ENCODE measurements at places on chromosomes 4 and X.

GRCh38 chr4:16464651-16465050 lies 238.4 kb upstream of the TAPT1 start:
- no peak for DNase-seq

DNA sequence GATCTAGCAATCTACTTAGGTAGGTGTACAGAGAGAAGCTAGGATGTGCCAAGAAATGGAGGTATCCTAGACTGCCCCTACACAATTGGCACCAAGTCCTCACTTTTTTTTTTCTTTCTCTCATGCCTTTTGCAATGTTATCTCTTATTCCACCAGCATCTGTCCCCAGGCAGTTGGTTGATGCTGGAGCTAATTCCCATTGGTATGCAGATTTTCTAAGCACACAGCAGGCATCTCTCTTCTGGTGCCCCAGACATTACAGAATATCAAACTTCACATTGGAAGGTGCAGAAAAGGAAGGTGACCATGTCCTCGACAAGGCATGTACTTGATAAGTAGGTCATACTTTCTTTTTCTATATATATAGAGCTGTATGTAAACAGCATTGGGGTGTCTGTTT lies 21.6 kb downstream of the LUZP4 start:
- DNase-seq: no peak

GRCh38 chr4:164428561-164428960 lies 325.4 kb upstream of the SMIM31 start:
- no peak for DNase-seq

DNA sequence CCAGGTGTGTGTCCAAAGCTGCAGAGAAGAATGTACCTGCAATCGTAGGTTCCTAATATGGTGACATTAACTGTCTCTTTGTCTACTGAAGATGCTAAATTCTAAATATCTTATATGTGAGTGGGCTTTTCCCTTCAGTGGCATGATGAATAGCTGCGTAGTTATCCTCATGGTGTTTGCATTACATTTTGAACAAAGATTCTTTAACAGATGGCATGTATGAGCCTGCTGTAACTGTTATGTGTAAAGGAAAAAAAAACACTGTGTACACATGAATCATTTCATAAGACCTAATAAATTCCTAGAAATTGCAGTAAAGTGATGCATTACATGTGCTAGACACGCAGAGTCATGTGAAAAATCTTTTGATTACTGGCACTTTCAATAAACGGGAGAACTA lies 288.0 kb downstream of the SH2D1A start:
- peak; percentile 11 for DNase-seq

DNA sequence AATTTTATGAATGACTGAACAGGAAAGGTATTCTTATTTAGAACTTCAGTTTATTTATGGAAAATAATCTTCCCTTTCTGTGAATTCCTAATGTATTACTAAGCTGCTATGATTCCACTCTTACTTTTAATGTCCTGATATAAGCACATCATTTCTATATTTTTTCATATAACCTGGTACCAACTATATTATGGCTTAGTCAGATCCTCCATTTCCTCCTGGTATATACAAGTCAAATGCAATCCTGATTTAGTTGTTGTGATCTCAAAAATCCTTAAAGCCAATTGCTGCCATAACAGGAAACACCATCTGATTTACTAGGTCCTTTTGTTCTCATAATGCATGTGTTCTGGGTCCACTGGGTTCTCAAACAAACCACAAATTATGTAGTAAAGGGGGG lies 26.8 kb downstream of the TRMT2B start:
- no peak for DNase-seq

- peak; percentile 17 for DNase-seq
Observed at GRCh38 chr4:150368667-150369066, 213.3 kb upstream of the MAB21L2 start.

GRCh38 chr4:138954428-138954827 lies 61.2 kb upstream of the NOCT start:
- no peak for DNase-seq

DNA sequence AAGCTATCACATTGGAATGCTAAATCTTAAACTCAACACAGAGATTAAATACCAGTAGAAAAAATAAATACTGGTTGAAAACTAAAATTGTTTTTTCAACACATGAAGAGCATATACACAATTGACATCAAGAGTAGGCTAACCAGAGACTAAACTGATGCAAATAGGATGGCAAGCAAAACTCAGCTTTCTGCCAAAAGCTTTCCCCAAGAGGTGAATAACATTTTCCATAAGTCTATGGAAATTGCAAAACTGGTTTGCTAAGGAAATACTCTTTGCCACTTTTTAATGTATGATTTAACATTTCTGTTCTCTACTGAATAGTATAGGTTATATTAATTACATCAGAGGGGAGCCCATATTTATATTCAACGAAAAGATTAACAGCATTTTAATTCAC lies 23.8 kb downstream of the IQCM start:
- no peak for DNase-seq

DNA sequence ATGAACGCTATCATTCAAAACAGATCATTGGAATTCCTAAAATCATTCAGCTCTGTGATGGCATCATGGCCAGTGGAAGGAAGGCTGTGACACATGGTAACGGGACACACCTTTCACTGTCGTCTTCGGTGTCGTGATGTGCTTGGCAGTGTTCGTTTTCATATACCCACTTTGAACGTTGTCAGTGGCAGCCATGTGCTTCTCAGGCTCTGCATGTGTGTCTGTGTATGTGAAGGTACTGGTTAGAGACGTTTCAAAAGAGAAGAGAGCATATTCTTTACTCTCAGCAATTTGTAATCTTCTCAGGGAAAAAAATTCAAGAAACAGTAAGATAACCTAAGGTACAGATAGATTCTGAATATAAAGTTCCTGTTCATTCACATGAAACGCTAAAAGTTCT lies 70.6 kb upstream of the MSANTD1 start:
- DNase-seq: no peak

DNA sequence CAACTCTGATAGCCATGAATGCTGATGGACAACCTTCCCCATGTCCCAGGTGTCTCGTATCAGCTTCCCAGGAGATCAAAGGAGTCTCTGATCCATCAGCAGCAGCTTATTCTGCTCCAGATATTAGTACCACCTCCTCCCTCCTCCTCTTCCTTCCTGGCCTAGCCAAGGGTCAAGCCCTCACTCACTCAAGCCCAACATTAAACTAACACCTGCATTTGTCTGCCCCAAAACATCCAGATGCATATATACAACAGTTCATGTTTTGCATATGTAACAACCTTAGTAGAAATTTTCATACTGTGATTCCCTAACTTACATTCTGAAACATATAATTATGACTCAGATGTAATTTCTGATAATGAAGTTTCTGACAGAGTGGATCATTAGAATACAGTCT lies 29.9 kb downstream of the BCLAF3 start:
- no peak for DNase-seq

DNA sequence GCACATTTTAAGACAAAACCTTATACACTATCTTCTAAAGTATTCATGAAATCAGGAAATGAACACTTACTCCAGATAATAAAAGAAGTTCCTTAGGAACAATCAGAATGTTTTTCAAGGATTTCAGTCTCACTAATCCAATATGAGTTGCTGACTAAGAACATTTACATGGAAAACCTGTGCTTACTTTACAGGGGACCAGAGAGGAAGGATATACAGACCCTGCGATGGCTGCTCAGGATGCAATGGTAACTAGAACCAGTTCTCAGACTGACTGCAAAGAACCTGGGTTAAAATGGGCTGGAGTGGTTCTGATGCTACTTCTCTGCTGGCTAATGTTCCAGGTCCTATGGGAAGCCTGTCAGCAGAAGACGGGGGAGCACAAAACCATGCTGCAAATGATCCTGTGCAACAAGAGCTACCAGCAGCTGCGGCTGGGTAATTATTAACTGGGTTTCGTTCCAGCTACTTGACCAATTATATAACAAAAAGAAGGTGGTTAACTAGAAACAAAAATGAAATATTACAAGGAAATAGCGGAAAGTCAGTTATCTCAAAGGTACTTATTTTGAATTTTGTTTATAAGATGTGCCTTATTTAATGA lies 85.3 kb downstream of the ANXA10 start:
- no peak for DNase-seq

- DNase-seq: no peak
Observed at GRCh38 chr4:16269240-16269639, 43.0 kb upstream of the TAPT1 start.

- no peak for DNase-seq
Observed at GRCh38 chr4:5444918-5445517, 263.3 kb downstream of the EVC2 start.

DNA sequence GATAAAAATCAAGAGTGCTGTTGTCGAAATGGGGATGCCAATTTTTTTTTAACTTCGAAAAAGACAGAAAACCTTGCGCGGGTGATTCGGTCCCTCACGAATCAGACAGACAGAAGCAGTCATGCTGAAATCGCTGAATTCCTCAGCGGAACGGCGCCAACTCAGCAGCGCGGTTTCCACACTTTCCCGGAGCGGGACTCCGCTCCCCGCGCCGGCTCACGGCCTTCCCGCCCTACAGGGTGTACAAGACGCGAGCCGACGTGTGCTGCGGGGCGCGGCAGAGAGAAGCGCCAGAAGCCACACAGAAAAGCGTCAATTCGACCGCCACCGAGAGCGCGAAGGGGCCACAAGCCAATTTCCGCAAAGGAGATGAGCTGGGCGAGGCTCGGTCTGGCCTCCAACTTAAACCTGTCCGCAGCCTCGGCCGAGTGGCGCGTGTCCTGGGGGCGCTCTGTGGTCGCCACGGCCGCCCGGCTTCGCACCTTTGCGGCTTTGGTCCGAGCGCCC lies 1.3 kb downstream of the NEXMIF start:
- peak; percentile 24 for DNase-seq

- peak; percentile 6 for DNase-seq
Observed at GRCh38 chr4:39732728-39733127, 34.8 kb downstream of the UBE2K start.

- DNase-seq: no peak
Observed at GRCh38 chr4:8207314-8207713, 8.2 kb downstream of the SH3TC1 start.

DNA sequence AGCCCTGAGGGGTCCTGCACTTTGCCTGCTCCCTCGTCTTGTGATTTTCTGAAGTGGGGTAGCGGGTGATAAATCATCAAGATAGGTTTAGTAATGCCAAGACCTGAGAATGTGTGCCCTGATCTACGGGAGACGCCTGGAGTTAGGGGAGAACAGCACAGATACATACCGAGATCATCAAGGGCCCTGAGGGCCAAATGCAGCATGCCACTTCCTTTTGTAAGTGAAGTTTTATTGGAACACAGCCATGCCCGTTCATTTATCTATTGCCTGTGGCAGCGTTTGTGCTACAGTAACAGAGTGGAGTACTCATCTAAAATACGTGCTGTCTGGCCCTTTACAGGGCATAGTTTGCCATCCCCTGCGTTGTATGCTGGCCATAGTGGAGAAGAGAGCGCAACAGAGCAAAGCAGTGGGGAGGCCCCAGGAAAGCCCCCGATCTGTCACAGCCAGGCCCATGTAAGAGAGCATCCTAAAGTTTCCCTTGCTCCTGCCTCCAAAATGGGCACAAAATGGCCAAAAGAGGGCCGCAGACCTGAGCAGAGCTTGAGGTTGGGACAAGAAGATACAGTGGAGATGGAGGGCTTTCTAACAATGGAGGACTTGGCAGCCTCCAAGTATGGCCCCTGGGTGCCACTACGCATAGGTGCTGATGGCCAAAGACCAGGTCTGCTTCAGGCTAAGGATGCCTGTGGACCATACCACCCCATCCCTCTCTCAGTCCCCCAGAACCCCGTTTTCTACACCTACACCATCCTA lies 167.0 kb downstream of the SMIM20 start:
- no peak for DNase-seq

GRCh38 chr4:2126309-2127043 lies 67.3 kb downstream of the NAT8L start:
- no peak for DNase-seq

- DNase-seq: no peak
Observed at GRCh38 chr4:114927881-114928280, 185.5 kb downstream of the NDST4 start.

GRCh38 chr4:76518241-76518640 lies 83.2 kb downstream of the SHROOM3 start:
- no peak for DNase-seq

- peak; percentile 27 for DNase-seq
Observed at GRCh38 chrX:43557792-43558191, 98.3 kb upstream of the MAOA start.

DNA sequence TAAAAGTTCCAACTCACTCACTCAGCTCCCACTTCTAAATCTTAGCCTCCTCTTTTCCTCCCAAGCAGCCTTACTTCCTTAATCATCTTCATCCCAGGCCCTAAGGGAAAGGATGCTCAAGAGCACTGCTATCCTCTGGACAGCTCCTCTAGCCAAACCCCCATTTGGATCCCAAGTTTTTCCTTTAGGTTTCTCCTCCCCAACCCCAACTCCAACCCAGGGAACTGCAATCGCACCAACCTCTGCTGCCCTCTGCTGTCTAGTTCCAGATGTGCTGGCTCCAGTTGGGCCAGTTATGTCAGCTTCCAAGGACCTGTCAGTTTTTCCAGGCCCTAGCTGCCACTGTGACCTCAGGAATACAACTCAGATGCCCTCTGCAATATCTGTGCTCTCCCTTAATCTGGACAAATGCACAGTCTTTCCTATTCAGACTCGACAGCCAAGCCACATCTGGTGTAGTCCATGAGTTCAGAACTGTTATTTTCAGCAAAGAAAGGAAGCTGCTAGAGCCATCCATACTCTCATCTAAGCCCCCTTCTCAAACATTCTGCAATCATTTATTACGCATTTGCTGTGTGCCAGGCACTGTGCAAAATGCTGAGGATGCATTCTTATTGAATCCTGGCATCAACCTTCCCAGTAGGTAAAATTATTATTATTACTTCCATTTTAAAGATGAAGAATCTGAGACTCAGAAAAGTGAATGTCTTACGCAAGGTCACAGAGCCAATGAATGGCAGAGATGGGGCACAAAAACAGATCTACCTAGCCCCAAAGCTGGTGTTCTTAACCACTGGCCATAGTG lies 12.3 kb upstream of the XPNPEP2 start:
- DNase-seq: peak; percentile 27

- DNase-seq: no peak
Observed at GRCh38 chr4:79455216-79455615, 47.2 kb upstream of the GK2 start.

DNA sequence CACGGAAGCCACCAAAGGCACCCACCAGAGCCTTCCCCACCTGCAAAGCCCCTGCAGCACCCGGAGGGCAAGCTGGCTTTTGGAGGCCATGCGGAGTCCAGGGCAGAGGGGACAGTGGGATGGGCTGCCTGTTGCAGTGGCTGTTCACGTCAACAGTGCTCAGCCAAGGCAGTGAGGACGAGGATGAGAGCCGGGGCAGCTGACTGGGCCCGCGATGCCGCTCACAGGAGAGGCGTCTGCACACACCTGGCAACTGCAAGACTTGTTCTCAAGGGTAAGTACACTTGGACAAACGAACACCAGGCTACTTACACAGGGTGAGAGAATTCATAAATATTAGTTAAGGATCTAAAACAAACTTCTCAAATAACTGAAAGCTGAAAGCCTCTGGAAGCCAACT lies 19.6 kb downstream of the FGFR3 start:
- no peak for DNase-seq

- DNase-seq: no peak
Observed at GRCh38 chr4:154454710-154455109, 36.9 kb downstream of the DCHS2 start.
